ENCODE measurements at places on chromosomes 12 and 14. TPM values are rescaled to one million over a fixed set of nuclear protein-coding genes. Genes with fewer than 3 reads are reported as not detected.

Gene DLGAP5
- 0.54 TPM for total RNA-seq

DNA sequence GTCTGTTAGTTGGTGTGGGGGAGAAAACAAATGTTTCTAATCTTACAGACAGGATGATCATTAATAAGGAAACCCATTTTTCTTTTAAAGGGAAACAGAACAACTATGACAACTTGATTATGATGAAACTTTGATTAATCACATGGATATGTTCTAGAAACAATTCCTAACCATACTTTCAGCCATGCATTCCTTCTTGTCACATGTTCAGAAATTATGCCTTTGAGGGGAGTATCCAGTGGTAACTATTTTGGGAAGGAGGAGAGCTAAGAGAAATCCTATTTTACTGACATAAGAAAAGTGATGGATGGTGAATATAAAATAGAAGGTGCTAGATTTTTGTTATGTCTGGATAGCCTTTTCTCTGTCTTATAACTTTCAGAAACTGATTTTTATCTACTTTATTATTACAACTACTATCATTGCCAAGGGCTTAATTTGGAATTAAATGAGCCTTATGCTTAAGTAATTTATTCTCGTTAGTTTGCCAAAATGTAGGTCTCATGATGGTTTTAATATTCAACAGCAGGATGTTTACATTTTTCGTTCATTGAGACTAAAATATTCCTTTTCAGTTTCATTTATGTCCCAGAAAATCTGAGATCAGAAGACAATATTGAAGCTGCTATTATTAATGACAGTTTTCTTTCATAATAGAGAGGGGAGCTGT is 200.1 kb downstream of the TMTC2 start:
- DNase-seq, result no peak

Gene PTPN6
- total RNA-seq, result 357 TPM

GRCh38 chr12:92304371-92305055 is 158.9 kb upstream of the BTG1 start:
- DNase-seq, result no peak

Gene KCNC2
- not detected for total RNA-seq

GRCh38 chr12:74449872-74450271 is 87.8 kb upstream of the ATXN7L3B start:
- DNase-seq, result no peak

DNA sequence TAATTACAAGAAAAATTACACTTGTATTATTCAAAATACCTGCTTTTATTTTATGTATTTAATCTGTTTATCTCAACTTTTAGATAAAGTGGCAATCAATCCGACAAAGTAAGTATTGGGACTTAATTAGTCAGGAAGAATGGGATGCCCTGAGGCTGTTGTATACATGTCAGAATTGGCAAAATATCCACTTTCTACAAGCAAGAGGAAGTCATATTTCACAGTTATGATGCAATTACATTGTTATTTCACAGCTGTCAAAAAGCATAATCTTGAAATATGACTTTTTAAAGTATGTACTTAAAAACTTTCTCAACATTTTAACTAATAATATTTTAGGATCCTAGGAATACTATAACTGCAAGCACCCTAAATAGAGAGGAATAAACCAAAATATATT is 357.1 kb upstream of the MGAT4C start:
- DNase-seq, result no peak

DNA sequence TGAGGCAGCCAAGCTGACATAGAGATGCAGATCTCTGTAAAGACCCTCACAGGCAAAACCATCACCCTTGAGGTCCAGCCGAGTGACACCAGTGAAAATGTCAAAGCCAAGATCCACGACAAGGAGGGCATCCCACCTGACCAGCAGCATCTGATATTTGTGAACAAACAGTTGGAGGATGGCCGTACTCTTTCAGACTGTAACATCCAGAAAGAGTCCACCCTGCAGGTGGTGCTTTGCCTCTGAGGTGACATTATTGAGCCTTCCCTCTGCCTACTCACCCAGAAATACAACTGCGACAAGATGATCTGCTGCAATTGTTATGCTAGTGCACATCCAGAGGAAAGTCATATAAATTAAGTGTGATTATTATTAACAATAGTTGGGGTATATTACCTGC is 15.1 kb upstream of the SUPT16H start:
- DNase-seq, result no peak

GRCh38 chr14:99619835-99620834 is 16.1 kb upstream of the CCDC85C start:
- DNase-seq, result no peak

- DNase-seq, result no peak
These were observed 46.4 kb downstream of the R3HDM2 start for GRCh38 chr12:57384478-57384877.

GRCh38 chr12:117350140-117350539 is 11.3 kb downstream of the NOS1 start:
- DNase-seq, result no peak

Gene PIWIL1
- not detected for total RNA-seq

DNA sequence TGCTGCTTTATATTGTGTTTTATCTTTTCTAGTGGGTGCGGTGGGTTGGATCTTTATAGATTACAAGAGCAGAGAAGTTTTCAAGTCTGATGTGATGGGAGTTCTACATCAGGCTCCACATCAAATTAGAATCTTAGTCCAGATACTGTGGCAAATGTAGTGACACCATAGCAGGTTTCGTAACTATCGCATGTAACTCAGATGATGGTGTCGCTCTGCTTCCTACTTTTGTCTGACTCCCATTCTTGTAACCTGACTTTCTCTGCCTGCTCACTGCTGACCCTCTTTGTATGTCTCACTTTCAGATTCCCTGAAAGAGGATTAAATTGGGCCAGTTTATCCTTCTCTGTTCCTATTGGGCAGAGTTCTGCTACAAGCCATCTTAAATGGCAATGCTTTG is 22.8 kb upstream of the FBXO34 start:
- DNase-seq, result no peak

- peak; percentile 75 for DNase-seq
These were observed 67.3 kb downstream of the SPTB start for GRCh38 chr14:64812412-64812811.

GRCh38 chr12:92289629-92290349 is 144.1 kb upstream of the BTG1 start:
- no peak for DNase-seq

DNA sequence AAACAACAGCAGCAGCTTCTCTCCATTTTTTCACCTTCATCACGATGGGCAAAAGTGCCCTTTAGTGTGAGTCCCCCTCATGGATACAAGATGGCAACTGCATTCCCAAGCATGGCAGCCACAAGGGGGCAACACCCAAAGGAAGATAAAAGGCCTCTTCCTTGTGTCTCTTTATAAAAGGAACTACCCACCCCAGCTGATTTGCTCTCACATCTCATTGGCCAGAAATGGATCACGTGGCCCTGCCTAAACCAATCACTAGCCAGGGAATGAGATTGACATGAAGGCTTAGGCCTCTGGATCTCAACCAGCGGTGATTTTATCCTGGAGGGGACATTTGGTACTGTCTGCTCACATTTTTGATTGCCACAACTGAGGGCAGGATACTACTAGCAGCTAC is 21.9 kb upstream of the IFT81 start:
- no peak for DNase-seq

DNA sequence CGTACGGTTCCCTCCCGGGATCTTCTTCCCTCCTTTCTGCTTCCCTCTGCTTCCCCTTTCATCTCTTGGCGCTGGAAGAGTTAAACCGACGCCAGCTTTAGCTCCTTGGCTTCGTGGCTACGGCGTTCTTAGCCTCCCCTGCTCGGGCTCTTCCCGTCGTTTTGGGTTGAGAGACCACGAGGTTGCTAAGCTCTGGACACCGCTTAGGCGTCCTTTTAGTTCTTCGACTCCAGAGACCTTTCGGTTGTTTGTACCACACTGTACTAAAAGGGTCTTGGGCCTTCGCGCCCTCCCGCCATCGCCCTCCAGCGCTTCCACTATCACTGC is 545 bp downstream of the CPSF2 start:
- DNase-seq, result no peak

Gene ADGRD1
- 3.9 TPM for total RNA-seq

Gene LALBA
- total RNA-seq, result not detected

DNA sequence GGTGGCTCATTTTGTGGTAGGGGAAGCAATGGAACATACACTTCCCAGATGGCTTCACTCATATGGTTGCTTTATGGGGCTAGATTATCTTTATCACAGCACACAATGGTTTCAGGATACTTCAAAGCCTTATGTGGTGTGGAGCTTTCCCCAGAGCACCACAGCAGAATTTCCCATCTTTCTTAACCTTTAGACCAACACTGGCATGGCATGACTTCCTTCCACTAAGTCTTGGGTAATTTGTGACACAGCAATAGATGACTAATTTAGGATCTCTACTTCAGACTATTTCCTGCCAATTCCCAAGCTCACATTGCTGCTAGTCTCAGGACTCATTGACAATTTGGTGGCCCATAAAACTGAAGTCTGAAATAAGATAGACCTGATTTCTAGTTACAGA is 36.9 kb upstream of the DCN start:
- no peak for DNase-seq

DNA sequence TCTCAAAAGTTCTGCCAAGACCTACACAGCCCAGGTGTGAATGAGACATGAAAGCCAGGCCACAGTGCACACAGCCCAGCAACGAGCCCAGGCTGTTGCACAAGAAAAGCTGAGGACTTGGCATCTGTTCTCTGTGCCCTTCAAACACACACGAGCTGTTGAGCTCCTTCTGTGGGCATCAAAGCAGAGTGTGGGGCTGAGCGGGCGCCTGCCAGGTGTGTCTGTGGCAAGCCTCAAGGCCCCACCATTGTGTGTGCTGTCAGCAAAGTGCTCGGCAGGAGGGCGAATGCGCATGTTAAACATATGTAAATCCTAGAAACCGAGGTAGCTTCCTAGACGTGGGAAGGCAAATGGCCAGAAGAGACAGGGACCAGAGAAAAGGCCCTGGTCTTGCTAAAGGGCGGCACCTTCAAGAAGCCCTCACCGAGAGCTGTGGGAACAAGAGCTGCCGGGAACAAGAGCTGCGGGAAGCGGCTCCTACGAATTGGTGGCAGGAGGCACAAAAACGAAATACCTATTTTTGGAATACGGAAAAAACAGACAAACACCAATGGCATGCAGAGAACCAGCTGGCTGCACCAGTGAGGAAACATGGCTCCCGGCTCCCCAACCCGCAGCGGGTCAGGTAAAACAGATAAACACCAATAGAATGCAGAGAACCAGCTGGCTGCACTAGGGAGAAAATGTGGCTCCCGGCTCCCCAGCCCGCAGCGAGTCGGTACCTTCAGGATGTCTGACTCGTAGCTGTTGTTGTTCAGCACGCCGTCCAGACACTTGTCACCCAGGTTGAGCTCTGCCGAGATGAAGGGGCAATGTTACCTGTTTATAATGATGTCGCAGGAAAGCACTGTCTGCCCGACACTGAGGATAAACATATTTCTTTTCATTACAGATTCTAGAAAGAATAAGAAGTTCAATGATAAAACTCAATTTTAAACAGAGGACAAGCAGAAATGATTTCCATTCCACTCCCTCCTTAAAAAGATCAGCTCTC is 19.0 kb upstream of the GOLGA3 start:
- peak; percentile 51 for DNase-seq

DNA sequence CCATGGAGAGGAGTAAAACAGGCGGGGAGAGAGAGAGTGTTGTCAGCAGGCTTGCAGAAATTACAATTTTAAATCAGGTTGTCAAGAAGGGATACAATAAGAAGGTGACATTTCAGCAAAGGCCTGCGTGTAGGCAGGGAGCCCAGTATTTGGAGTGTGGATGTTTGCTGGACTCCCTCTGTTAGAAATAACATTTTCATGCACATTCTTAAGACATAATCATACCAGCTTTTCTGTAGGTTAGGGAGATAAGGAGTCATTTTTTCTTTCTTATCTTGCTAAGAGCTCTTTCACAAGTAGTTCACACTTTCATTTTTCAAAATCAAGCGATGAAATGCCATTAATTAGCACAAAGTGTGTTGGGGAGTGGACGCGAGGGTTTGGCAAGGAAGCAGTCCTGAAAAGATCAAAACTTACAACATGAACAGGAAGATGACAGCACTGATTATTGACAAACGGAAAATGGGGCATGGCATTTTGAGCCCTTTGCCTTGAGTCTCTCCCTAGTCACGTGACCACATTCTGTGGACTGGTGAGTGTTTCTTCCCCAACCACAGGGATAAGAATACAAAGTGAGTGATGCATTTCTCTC is 160.2 kb downstream of the DAD1 start:
- DNase-seq, result no peak

- no peak for DNase-seq
These were observed 272.8 kb downstream of the AKAP6 start for GRCh38 chr14:32601906-32602305.

GRCh38 chr14:100080206-100080605 is 15.0 kb downstream of the EVL start:
- DNase-seq, result no peak

Gene NOVA1
- total RNA-seq, result not detected

Gene TAC3
- not detected for total RNA-seq

- no peak for DNase-seq
These were observed 95.2 kb upstream of the TBX3 start for GRCh38 chr12:114779186-114779585.

Gene PLEKHG7
- total RNA-seq, result 0.63 TPM

DNA sequence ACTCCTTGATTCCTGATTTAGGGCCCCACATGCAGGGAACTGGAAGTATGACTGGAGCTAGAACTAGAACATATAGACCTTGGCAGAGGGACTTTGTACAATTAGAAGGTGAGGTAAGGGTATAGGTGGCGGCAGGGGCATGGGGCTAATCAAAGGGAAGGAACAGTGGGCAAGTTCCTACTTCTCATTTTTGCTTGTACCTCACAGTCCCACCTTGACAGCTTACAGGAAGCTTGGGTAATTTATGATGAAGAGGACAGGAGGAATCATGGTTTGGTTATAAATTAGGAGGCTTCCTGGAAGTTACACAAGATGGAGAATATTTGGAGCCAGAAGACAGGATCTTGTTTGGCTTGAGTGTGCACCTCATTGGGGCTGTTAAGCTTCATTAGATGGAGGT is 33.4 kb downstream of the SUSD6 start:
- no peak for DNase-seq

- DNase-seq, result no peak
These were observed 110.9 kb downstream of the GPATCH2L start for GRCh38 chr14:76262641-76263040.

Gene TMEM132D
- not detected for total RNA-seq

DNA sequence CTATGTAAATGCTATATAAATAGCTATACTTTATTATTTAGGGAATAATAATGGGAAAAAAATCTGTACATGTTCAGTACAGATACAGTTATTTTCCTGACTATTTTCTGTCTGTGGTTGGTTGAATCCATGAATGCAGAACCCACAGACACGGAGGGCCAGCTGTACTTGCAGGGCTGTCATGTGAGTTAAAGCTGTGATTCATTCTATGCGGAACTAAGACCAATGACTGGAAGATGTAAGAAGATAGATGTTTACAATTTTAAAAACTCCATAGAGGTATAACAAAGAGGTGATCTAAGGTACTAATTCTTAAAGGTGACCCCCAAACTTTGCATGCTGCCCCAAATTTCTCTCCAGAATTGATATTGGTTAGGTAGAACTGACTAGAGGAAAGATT is 14.6 kb downstream of the PCNX4 start:
- no peak for DNase-seq

- DNase-seq, result no peak
These were observed 5.1 kb upstream of the EIF5 start for GRCh38 chr14:103328941-103329340.

Gene PLCZ1
- not detected for total RNA-seq

Gene FOXG1
- total RNA-seq, result not detected

GRCh38 chr12:117060929-117061305 is 38.3 kb downstream of the TESC start:
- no peak for DNase-seq

Gene MIPOL1
- not detected for total RNA-seq

GRCh38 chr12:88418856-88419497 is 161.3 kb downstream of the KITLG start:
- no peak for DNase-seq
